ENCODE measurements at places on chromosomes 16 and 17.

- no peak for DNase-seq
Observed at GRCh38 chr17:74730491-74731346, 6.3 kb upstream of the RAB37 start.

GRCh38 chr17:31544186-31544585 is 152.7 kb downstream of the RAB11FIP4 start:
- no peak for DNase-seq

DNA sequence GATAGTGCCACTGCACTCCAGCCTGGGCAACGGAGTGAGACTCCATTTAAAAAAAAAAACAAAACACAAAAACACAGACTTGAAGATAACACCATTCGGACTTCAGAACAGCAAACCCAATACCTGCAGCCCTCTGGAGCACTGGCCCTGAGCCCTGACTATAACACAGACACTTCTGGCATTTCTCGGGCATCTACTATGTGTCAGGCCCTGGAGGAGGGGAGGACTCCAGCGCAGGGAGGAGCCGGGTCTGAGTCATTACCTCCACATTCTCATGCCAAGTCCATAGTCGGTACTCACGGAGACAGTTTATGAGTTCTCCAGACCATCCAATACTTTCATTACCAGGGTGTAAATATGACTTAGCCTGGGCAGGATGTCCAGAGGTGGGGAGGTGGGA is 48.8 kb downstream of the PITPNM3 start:
- no peak for DNase-seq

- DNase-seq: no peak
Observed at GRCh38 chr16:1884155-1884760, 12.3 kb upstream of the MEIOB start.

- no peak for DNase-seq
Observed at GRCh38 chr17:307741-308507, 44.7 kb downstream of the RPH3AL start.

DNA sequence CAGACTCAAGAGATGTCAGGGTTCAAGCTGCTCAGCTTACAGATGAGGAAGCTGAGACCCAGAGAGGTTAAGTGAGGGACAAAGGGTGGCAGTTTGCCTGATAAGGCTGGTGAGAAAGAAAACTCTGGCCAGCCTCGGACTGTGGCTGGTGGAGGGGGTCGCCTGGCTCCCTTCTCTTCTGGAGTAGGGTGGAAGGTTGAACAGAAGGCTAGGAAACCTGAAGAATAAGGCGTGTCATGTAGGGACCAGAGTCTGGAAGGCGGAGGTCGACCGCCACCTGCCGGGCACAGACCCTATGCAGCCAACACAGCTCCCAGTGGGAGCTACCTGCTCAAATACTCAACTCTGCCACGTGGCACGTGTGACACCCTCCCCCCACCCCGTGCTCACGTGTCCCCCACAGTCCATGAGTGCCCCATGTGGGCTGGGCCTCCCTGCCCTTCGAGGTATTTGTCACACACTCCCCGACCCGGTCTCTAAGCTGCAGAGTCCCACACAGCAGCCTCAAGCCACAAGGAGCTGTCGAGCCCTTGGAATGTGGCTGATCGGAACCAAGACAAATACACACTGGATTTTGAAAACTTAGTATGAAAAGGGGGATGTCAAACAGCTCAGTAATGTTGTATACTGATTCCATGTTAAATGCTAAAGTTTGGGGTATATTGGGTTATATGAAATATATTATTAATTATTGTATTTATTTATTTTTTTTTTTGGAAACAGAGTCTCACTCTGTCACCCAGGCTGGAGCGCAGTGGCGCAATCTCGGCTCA is 11.8 kb downstream of the HID1 start:
- no peak for DNase-seq

- DNase-seq: no peak
Observed at GRCh38 chr17:20280851-20281250, 186.5 kb downstream of the LGALS9B start.

GRCh38 chr16:14199624-14200023 is 128.5 kb downstream of the MRTFB start:
- DNase-seq: no peak

Data from CD4-positive, alpha-beta T cell (primary cell).